ENCODE measurements at places on chromosomes 3 and 15. TPM values are rescaled to one million over a fixed set of nuclear protein-coding genes. Genes with fewer than 3 reads are reported as not detected.

DNA sequence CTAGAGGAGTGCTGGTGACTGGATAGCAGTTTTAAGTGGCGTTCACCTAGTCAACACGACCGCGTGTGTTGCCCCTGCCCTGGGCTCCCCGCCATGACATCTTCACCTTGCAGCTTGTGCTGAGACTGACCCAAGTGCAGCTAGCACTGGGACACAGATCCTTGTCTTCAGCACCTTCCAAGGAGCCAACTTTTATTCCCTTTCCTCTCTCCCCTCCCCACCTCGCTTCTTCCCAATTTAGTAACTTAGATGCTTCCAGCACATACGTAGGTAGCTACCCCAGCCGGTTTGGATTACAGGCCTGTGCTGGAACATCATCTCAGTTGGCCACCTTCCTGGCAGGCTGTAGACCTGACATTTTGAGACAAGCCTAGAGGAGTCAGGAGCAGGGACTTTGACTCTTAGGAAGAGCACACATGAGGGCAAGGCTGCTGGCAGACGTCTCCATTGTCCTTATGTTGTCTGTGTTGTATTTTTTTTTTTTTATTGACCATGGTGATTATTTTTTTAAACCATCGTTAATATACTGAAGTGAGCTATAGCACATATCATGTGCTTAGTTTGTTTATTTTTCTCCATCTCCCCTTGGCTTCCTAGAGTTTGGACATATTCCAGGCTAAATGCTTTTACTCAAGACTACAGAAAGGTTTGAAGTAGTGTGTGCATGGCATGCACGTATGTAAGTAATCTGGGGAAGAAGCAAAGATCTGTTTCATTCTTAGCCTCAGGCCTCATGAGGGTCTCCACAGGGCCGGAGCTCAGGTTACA lies 61.1 kb downstream of the AAGAB start:
- no peak for DNase-seq
- no peaks in the 10 kb centered on the region for H3K4me1 ChIP-seq

DNA sequence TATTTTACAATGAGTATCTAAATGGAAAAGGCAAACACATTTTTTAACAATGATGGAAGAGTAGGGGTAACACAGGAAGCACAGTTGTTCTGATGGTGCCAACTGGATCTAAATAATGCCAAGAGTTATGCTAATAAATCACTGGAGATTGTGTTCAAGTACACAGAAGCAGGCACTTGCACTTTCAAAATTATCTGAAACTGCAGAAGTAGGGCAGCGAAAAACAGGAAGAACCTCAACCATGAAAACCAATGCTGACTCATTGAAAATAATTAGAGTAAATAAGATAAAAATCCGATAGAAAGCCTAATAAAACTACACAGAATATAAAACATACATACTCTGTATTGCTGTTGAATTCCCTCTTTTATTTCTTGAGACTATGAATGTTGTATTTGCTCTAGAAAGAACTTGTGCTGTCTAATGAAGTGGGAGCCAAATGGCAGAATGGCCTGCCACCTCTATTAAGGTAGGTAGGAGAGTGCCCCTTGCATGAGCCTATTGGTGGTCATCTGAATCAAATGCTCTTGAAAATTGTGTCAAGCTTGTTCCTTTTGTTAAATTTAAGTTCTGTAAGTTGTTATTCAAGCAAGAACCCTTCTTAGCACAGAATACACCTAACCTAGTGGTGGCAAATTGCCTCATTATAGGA lies 93.7 kb downstream of the ABI3BP start:
- DNase-seq = no peak
- no peak overlapping the region for H3K4me3 ChIP-seq
- peaks cover 5% of the 10 kb centered on the region for H3K4me1 ChIP-seq
- H3K36me3 ChIP-seq = no peaks in the 10 kb centered on the region
- H3K27ac ChIP-seq = no peak overlapping the region

GRCh38 chr3:35594739-35595138 lies 44.6 kb upstream of the ARPP21 start:
- no peaks in the 10 kb centered on the region for H3K36me3 ChIP-seq
- H3K27ac ChIP-seq = no peak overlapping the region
- no peaks in the 10 kb centered on the region for H3K4me1 ChIP-seq
- no peaks in the 10 kb centered on the region for H3K27me3 ChIP-seq

GRCh38 chr15:94186770-94187331 lies 44.5 kb upstream of the MCTP2 start:
- no peaks in the 10 kb centered on the region for H3K27me3 ChIP-seq
- H3K36me3 ChIP-seq = no peaks in the 10 kb centered on the region
- H3K27ac ChIP-seq = no peak overlapping the region
- DNase-seq = no peak

DNA sequence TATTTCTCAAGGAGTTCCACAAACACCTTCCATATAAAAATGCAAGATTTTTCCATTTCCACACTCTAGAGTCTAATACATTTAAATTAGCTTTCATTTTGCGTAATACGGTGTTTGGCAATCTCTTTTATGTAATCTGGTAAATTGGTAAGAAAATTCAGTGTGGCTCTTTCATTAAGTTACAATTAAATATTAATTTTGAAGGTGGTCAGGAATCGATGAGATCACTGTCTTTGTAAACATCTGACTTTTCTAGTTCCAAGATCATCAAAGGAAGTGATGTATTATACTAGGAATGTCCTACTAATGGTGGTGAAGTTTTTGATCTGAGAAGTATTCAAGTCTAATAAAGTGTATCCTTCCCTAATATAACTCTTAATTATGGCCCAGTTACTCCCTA lies 1.1 kb upstream of the UTS2B start:
- no peaks in the 10 kb centered on the region for H3K27me3 ChIP-seq
- peaks cover 18% of the 10 kb centered on the region for H3K4me1 ChIP-seq
- DNase-seq = no peak
- H3K4me3 ChIP-seq = no peak overlapping the region
- no peak overlapping the region for H3K27ac ChIP-seq

DNA sequence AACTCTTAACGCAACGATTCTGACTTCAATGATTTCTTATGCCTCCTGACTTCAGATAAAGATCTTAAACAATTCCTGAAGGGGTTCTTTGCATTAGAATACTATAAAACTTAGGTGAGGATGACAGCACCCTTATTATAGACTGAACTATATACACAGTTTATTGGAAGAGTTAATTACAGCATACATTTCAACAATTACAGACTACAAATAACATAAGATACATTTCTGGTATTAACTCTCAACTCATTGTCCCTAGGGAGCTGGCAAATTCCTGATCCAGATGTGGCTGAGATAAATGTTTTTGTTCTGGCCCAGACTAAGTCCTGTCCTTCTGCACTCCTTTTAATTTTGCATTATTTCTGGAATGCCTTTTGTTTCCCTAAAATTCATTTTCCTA lies 155.5 kb upstream of the TMC3 start:
- H3K27me3 ChIP-seq = no peaks in the 10 kb centered on the region
- no peaks in the 10 kb centered on the region for H3K4me1 ChIP-seq
- no peak for DNase-seq
- H3K4me3 ChIP-seq = no peak overlapping the region
- no peaks in the 10 kb centered on the region for H3K36me3 ChIP-seq
- no peak overlapping the region for H3K27ac ChIP-seq

- peak overlapping the region; percentile 12 for H3K4me3 ChIP-seq
- no peak overlapping the region for H3K27ac ChIP-seq
- peaks cover 20% of the 10 kb centered on the region for H3K27me3 ChIP-seq
- H3K4me1 ChIP-seq = no peaks in the 10 kb centered on the region
- no peaks in the 10 kb centered on the region for H3K36me3 ChIP-seq
- DNase-seq = peak; percentile 31
Observed at GRCh38 chr3:198079771-198080520, 119.9 kb downstream of the LMLN start.

DNA sequence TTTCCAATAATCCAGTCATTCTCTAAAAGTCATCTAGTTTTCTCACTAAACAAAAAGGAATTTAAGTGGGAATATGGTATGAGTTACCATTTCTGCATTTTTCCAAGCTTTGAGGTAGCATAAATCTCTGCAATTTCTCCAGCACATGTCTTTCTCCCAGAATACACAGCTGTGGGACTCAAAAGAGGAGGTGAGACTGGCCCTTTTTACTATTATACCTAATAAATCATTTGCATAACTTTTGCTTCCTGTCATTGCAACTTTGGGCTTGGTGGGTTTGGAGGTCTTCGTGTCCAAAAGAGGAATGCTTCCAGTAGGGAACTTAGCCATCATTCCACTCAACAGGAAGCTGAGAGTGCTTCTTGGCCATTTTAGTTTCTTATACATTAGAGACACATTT lies 94.8 kb downstream of the FMN1 start:
- H3K27me3 ChIP-seq = no peaks in the 10 kb centered on the region
- H3K4me3 ChIP-seq = no peak overlapping the region
- no peak for DNase-seq
- no peak overlapping the region for H3K27ac ChIP-seq

- peak within 1 kb of the TSS; percentile 58 for H3K27ac ChIP-seq
- no peaks in the 10 kb centered on the region for H3K36me3 ChIP-seq
- peak; percentile 97 for DNase-seq
- peak within 1 kb of the TSS; percentile 73 for H3K4me3 ChIP-seq
- H3K4me1 ChIP-seq = peaks cover 35% of the 10 kb centered on the region
Observed at GRCh38 chr3:14651440-14652251, at the start of gene CCDC174. CCDC174 (plus strand) TSS chr3:14651762; CDS start chr3:14651837, 75 bp downstream.

GRCh38 chr15:89912145-89912673 lies 543 bp downstream of the ARPIN start:
- H3K27me3 ChIP-seq = no peaks in the 10 kb centered on the region
- H3K27ac ChIP-seq = peak overlapping the region; percentile 83
- H3K4me1 ChIP-seq = peaks cover 10% of the 10 kb centered on the region
- H3K36me3 ChIP-seq = no peaks in the 10 kb centered on the region

GRCh38 chr3:68893600-68894239 lies 38.6 kb downstream of the TAFA4 start:
- H3K27me3 ChIP-seq = no peaks in the 10 kb centered on the region
- no peaks in the 10 kb centered on the region for H3K4me1 ChIP-seq
- DNase-seq = no peak
- H3K27ac ChIP-seq = no peak overlapping the region

GRCh38 chr3:50599716-50600118 lies 11.9 kb downstream of the CISH start:
- H3K4me3 ChIP-seq = no peak overlapping the region
- H3K27ac ChIP-seq = peak overlapping the region; percentile 97
- no peaks in the 10 kb centered on the region for H3K27me3 ChIP-seq
- DNase-seq = peak; percentile 60
- H3K4me1 ChIP-seq = peaks cover 51% of the 10 kb centered on the region
- H3K36me3 ChIP-seq = no peaks in the 10 kb centered on the region

DNA sequence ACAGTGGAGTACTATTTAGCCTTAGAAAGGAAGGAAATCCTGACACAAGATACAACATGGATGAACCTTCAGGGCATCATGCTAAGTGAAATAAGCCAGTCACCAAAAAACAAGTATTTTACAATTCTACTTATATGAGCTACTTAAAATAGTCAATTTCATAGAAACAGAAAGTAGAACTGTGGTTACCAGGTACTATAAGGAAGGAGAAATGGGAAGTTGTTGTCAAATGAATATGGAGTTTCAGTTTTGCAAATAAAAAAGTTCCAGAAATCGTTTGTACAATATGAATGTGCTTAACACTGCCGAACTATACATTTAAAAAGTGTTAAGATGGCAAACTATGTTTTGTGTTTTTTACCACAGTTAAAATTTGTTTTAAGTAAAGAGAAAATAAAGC lies 26.8 kb downstream of the TRANK1 start:
- H3K4me1 ChIP-seq = peaks cover 15% of the 10 kb centered on the region
- no peak for DNase-seq
- H3K4me3 ChIP-seq = no peak overlapping the region
- H3K36me3 ChIP-seq = no peaks in the 10 kb centered on the region
- no peak overlapping the region for H3K27ac ChIP-seq

- no peak overlapping the region for H3K27ac ChIP-seq
- H3K27me3 ChIP-seq = no peaks in the 10 kb centered on the region
- no peak for DNase-seq
Observed at GRCh38 chr15:73755481-73755880, 2.3 kb upstream of the INSYN1 start.

- H3K27ac ChIP-seq = peak overlapping the region; percentile 96
- no peaks in the 10 kb centered on the region for H3K36me3 ChIP-seq
- peak overlapping the region; percentile 81 for H3K4me3 ChIP-seq
- DNase-seq = peak; percentile 55
Observed at GRCh38 chr15:50685976-50686468, 575 bp downstream of the TRPM7 start.

GRCh38 chr15:60408463-60408981 lies 10.7 kb upstream of the ANXA2 start:
- no peak overlapping the region for H3K27ac ChIP-seq
- no peaks in the 10 kb centered on the region for H3K4me1 ChIP-seq
- H3K27me3 ChIP-seq = no peaks in the 10 kb centered on the region
- no peaks in the 10 kb centered on the region for H3K36me3 ChIP-seq
- no peak overlapping the region for H3K4me3 ChIP-seq

DNA sequence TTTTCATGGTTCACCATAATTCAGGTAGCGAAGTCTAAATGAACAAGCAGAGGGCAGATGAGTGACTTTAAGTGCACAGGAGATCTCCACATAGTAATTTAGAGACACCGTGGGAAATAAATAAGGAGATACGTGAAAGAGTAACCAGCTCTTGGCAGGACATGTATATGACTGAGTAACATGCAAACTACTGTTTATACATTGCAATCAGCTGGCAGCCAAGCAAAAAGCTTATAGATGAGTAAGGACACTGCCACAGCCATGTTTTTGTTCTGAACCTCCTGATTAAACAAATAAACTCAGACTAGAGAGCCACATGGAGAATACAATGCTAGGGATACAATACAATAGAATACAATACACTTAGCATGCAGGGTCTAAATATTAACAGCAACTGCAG lies 252.4 kb downstream of the FHIT start:
- DNase-seq = no peak
- H3K4me1 ChIP-seq = no peaks in the 10 kb centered on the region
- no peak overlapping the region for H3K27ac ChIP-seq

DNA sequence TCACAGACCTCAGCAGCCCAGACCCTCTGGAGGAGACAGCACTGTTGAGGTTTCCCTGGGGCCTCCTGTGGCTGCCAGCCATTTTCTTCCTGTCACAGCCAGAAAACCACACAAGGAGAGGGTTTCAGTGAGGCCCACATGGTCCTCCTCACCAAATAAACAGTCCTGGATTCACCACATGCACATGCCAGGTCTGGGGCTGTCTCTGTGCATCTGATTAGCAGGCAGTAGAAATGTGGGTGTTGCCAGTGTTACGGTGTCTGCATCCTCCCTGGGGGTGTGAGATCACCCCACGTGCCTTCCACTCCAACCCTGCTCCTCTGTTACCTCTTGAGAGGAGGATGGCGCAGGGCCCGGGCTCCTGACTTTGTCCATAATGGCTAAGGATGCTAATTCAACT lies 140.4 kb downstream of the CHDH start:
- no peaks in the 10 kb centered on the region for H3K27me3 ChIP-seq
- DNase-seq = no peak
- H3K4me1 ChIP-seq = peaks cover 8% of the 10 kb centered on the region
- H3K4me3 ChIP-seq = no peak overlapping the region
- peak overlapping the region; percentile 28 for H3K27ac ChIP-seq

GRCh38 chr3:126021702-126022101 lies 52.7 kb downstream of the ROPN1B start:
- H3K36me3 ChIP-seq = no peaks in the 10 kb centered on the region
- no peaks in the 10 kb centered on the region for H3K4me1 ChIP-seq

CCDC14 gene
- total RNA-seq = 8.7 TPM

TRIM71 gene
- total RNA-seq = not detected

CFAP44 gene
- 6.1 TPM for total RNA-seq

MYRIP gene
- 11.2 TPM for total RNA-seq

ALG1L2 gene
- total RNA-seq = 0.43 TPM

TMEM62 gene
- total RNA-seq = 12.7 TPM

ITGB5 gene
- total RNA-seq = 25.9 TPM
